ENCODE measurements at places on chromosomes 4 and X.

- DNase-seq, result no peak
Observed at GRCh38 chrX:68416592-68416991, 16.7 kb downstream of the OPHN1 start.

GRCh38 chr4:10164877-10165283 is 48.3 kb upstream of the WDR1 start:
- peak; percentile 60 for DNase-seq

DNA sequence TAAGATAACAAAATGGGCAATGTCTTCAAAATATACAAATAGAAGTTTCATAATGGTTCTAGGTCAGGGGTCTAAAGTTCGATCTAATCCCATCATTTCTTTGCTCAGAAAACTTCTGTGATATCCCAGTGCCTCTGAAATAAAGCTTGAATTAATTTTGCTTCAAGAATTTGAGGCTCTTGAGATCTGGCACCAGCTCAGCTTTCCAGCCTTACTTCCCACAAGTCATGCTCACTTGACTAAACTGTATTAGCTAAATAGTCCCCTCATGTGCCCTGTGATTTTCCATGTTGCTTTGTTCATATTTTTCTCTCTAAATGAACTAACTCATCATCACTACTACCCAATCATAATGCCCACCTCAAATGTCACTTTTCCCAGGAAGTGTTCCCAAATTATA is 50.8 kb upstream of the MBNL3 start:
- DNase-seq, result no peak

- no peak for DNase-seq
Observed at GRCh38 chr4:101960431-101960830, 169.9 kb downstream of the BANK1 start.

GRCh38 chrX:22634751-22635150 is 362.0 kb downstream of the CBLL2 start:
- no peak for DNase-seq

GRCh38 chr4:110848787-110849186 is 225.9 kb upstream of the PITX2 start:
- no peak for DNase-seq

Measured in head of caudate nucleus (tissue), 42 donors.